ENCODE measurements at places on chromosomes 16 and 17.

- no peak for DNase-seq
Observed at GRCh38 chr17:57289130-57289529, 32.8 kb downstream of the MSI2 start.

DNA sequence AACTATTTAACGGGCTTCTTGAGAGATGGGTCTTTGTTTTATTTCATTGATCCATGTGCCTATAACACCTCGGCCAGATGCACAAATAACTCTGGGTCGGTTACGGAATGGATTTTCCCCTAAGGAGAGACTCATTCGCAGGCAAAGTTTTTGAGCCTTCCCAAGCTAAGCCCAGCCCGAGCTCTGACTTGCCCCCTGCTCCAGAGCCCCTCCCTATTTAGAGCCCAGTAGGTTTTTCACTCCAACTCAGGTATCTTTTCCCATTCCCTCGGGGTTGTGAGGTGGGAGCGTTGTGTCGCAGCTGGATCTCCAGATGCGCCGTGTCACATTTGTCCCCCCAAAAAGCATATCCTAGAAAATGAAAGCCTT is 812 bp upstream of the MYOCD start:
- DNase-seq, result no peak

DNA sequence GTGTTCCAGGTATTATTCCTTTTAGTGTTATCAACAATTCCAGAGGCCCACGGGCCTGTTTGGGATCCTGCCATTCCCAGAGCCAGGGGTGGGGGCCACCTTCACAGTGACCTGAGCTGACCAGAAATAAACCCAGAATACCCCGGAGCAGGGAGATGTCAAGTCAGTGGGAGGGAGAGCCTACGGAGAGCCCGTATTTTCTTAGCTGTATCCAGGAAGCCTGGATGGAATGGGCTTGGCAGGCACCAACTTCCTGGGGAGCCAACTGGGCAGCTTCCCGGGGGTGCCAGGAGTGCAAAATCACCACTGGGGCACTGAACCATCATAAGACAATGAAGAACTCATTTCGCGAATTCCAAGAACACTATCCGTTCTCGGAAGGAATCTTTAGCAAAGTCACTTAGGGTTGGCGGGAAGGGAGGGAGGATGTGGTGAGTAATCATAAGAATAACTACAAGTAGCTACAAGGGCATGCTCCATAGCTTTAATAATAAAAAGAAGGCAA is 13.2 kb upstream of the MRTFB start:
- no peak for DNase-seq

DNA sequence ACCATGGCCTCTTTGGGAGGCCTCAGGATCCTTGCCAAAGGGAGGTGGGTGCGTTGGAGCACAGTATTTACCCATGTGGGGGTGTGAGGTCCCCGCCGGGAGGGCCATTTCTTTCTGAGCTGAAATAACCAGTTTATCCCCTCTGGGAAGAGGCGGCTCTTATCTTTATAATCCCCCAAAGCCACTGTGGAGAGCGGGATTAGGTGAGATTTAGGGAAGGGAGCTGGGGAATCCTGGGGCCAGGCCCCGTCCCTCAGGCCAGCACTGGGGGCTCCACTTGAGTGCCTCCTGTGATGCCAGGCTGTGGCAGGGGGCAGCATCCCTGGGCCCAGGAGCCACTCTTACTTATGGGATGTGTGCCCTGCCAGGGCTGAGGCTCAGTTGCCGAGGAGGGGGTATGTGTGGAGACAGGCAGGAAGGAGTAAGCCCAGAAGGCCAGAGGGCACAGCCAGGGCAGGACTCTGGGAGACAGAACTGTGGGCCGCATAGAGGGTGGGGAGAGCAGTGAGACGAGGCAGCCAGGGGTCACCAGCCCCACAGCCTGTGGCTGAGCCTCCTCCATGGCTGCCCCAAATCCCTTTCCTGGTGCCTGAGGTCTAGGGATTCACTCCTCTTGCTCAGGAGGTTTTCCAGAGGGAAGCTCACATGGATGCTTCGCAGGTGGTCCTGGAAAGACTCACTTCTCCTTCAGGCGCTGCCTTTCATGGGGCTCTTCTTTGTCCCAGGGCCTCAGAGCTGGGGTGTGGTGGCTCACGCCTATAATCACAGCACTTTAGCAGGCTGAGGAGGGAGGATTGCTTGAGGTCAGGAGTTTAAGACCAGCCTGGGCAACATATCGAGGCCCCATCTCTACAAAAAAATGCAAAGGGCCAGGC is 25.0 kb downstream of the TMEM94 start:
- DNase-seq, result no peak

DNA sequence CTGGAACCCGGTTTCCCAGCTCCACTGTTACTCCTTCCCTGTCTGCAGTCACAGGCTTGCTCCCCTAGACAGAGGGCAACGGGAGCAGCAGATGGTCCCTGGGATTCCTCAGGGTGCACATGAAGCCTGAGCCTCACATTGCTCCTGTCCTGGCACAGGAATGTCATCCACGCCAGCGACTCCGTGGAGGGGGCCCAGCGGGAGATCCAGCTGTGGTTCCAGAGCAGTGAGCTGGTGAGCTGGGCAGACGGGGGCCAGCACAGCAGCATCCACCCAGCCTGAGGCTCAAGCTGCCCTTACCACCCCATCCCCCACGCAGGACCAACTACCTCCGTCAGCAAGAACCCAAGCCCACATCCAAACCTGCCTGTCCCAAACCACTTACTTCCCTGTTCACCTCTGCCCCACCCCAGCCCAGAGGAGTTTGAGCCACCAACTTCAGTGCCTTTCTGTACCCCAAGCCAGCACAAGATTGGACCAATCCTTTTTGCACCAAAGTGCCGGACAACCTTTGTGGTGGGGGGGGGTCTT is 1.6 kb upstream of the DECR2 start:
- DNase-seq, result no peak

DNA sequence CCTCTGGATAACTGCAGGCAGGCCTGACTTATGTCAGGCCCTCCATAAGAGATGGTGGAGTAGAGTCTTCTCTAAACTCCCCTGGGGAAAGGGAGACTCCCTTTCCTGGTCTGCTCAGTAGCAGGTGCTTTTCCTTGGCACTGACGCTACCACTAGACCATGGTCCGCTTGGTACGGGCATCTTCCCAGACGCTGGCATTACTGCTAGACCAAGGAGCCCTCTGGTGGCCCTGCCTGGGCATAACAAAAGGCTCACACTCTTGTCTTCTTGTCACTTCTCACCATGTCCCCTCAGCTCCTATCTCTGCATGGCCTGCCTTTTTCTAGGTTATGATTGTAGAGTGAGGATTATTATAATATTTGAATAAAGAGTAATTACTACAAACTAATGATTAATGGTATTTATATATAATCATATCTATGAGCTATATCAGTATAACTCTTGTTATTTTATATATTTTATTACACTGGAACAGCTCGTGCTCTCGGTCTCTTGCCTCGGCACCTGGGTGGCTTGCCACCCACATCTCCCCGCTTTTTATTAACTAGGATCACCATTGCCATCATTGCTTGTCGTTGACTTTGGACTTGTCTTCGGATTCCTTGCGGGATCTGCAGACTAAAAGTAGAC is 59.8 kb upstream of the ARL4D start:
- DNase-seq, result peak; percentile 49

DNA sequence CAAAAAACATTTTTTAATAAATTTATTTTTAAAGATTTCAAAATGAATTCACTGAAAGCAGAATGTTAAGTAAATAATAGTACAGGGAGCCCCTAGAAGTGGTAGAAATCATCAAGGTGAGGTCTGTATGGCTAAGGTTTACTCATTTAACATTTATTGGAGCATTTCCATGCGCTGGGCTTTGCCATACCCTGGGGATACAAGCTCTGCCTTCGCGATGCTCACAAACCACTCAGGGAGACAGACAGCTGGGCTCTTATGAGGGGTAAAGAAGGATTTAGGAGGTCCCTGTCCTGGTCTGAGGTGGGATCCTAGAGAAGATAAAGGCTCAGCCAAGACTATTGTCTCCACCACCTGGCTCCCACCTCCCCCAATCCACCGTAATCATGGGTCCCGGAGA is 11.3 kb upstream of the LPCAT2 start:
- DNase-seq, result no peak

GRCh38 chr16:29790949-29791844 is 646 bp downstream of the KIF22 start:
- no peak for DNase-seq

GRCh38 chr17:80169784-80170500 is at the start of gene CARD14:
Gene CARD14 (plus strand): TSS chr17:80170030. CDS start chr17:80181439, 11,409 bp downstream.
- no peak for DNase-seq

DNA sequence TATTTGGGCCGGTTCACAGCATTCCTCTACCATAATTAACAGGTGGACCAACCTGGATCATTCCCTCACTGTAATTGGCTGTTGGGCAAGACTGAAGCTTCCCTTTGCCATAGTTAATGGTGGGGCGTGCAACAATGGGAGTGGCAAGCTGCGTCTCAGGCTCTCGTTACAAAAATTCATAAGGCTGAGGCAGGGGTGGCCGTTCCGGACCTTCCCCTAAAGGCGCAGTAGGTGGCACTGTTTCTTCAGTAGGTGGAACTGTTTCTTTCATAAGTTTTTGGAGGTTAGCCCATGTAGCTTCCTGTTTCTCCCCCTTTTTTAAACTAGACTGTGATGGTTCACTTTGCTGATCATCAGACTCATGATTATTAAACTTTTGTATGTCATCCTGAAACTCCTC is 17.0 kb upstream of the TMC5 start:
- DNase-seq, result peak; percentile 3

- DNase-seq, result no peak
Observed at GRCh38 chr16:48210747-48211146, 33.4 kb upstream of the LONP2 start.

DNA sequence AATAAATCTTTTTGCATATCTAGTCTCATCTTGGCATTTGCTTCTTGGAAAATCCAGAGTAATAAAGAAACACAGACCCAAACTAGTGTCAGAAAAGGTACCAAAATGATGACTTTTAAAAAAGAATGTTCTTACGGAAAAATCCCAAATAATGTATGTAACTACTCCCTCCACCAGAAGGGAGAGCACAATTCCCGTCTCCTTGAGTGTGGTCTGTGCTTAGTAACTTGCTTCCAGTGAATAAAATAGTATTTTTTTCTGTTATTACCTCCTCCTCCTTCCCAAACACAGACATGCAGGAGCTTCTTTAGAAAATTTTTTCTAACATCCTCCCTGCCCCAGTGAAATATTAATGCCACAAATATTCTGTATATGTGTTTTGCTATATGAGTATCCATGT is 358.1 kb downstream of the ZFHX3 start:
- no peak for DNase-seq

GRCh38 chr17:45851873-45852272 is 7.2 kb downstream of the SPPL2C start:
- no peak for DNase-seq

- DNase-seq, result no peak
Observed at GRCh38 chr16:72201387-72201786, 29.4 kb upstream of the PMFBP1 start.

- no peak for DNase-seq
Observed at GRCh38 chr16:3518986-3519348, 18.2 kb downstream of the CLUAP1 start.

- DNase-seq, result no peak
Observed at GRCh38 chr16:87830673-87831420, 38.5 kb downstream of the SLC7A5 start.

GRCh38 chr16:28112908-28113307 is 49.4 kb upstream of the GSG1L start:
- no peak for DNase-seq

DNA sequence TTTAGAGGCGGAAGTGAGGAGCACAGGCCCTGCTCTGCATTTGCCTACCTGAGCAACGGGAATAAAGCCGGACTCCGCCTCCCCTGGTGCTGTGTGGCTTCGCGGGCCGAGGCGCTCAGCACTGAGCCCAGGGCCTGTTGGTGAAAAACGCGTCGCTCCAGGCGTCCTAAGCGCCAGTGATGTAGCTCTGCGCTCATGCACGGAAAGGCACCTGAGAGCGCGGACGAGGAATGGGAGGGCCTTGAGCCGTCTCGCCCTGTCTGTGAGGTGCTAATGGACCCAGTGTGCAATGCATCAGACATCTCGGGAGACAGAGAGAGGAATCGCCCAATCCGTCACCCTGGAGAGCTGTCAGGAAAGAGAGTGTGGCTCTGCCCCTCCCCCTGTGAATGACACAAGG is 17.2 kb upstream of the ATP2A3 start:
- DNase-seq, result no peak

GRCh38 chr17:8788998-8789397 is 10.2 kb downstream of the MFSD6L start:
- no peak for DNase-seq

DNA sequence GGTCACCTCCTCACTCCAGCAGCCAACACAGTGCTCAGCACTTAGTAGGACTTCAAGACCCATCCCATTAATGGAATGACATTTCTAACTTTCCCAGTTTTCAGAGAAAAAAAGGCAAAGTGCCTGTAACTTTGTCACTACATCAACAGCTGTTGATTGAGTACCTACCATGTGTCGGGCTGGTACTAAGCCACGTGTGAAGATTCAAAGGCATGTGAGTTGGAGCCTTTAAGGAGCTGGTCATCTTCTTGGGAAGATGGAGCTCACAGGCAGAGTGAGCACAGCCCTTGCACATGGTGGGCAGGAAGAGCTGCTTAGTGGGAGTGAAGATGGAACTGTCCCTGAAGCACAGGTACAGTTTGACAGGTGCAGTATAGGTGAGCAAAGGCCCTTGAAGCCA is 88.6 kb downstream of the GNAO1 start:
- no peak for DNase-seq

GRCh38 chr17:47789611-47790561 is 31.7 kb downstream of the OSBPL7 start:
- peak; percentile 68 for DNase-seq

DNA sequence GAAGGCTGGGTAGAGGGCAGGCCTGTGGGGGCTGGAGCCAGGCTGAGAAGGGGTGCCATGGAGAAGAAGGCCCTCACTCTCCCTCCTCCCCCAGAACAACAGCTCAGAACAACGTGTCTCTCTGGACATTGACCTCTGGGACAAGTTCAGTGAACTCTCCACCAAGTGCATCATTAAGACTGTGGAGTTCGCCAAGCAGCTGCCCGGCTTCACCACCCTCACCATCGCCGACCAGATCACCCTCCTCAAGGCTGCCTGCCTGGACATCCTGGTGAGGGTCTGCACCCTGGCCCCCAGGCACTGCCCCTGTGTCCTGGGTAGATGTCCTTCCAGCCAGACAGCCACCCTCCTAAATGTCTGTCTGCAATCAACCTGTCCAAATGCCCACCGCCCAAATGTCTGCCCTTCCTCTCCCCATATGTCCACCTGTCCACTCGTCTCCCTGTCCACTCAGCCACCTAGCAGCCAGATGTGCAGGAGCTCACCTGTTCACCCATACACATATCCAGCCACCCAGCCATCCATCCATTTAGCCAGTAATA is 12.2 kb downstream of the GJD3 start:
- no peak for DNase-seq

- DNase-seq, result peak; percentile 23
Observed at GRCh38 chr17:17693253-17694168, 12.3 kb downstream of the RAI1 start.
